ENCODE measurements at places on chromosomes 5 and 9.

DNA sequence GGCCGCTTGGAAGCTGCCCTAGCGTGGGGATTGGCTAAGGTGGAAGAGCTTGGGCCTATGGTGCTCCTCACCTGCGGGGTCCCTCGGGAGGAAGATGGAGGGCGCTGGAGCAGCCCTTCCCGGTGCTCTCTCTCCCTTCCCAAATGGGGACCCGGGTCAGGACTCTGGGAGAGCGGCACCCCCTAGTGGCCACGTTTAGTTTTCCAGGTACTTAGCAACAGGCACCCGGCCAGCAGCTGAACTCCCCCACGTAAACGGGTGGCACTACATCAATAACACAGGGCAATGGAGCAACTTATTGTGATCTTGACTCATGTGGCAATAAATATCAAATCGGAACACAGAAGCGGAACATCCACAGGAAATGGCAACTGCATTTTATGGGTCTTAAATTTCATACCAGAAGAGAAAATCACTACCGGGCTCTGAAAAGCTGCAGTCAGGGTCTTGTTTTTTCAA is 316.6 kb downstream of the AGTPBP1 start:
- DNase-seq = no peak

DNA sequence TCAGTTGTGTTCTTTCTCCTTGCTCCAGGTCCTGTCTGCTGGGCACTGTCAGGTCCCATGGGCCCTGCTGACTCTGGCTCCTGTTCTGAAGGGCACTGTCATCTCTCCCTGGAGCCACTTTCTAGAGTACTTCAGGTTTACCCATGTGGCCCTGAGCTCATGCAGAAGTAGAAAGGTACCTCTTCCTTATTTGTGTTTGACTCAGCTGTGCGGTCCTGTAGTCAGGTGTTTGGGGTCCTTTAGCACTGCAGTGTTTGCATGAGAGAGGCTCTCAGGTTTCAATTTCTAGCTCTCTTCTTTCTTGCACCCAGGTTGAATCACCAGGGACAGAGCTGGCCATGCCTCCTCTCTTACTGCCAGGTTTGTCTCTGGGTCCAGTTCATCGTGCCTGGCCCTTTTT is 71.5 kb downstream of the HSPA4 start:
- no peak for DNase-seq

- DNase-seq = no peak
These were observed 45.4 kb downstream of the DMRT1 start for GRCh38 chr9:886886-887285.

DNA sequence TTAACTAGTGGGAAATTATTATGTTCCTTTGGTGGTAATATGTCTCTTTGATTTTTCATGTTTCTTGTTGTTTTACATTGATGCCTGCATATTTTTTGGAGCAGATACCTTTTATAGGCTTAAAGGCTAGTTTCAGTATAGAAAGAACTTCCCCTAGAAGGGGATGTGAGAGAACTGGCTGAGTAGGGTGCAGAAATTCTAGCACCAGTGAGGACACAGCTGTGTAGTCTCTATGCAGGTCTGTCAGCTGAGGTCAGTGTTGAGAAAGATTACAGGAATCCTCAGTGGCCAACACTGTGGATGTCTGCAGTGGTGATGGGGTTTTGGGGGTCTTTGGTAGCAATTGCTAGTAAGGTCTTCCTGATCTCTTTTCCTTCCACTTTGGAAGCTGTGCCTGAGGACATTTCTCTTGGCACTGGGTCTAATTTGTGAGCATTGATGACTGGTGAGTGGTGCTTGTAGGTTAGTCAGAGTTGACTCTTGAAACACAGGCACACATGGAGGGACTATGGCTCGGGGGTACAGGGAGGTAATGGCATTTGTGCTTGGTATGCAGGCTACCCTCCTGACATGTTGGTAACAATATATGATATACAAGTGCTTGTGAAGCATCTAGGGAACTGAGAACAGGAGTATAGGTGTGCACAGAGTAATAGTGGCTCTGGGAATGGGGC is 221.4 kb downstream of the SPATA31D1 start:
- no peak for DNase-seq

DNA sequence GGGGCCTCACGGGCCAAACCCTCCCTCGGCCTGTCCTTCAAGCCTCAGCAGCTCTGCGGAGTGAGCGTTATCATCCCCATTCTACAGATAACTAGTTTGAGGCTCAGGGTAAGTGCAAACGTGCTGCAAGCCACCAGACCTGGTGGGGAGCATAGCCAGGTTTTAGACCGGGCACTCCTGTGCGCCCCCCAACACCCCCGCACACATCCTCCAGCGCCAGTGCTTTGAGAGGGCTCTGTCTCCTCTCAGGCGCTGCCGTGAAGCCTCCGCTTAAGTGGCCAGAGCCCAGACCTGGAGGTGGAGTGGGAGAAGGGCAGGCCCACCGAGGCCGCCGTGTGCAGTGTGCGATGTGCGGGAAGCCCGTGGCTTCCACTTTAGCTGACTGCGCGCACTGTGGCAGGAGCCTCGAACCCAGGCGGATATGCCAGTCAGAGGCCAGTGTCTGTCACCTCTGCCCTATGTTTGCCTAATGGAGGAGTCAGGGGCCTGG is 1.6 kb upstream of the MGAT1 start:
- no peak for DNase-seq

DNA sequence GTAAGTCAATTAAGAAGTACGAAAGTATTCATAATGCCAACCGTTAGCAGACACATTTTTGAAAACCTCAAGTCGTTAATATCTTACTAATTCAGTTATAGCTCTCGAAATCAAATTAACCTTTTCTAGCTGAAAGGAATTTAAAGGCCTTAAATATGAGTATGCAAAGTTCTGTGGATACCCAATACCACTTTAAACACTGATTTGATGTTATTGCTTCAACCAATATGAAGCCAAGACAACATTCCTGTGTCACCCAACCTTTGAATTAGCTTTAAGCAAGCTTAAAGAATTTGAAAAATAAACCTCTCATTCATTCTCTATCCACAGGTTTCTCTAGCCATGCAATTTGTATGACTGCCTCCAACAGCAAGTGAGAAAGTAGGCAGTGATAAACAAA is 204.5 kb downstream of the MCTP1 start:
- no peak for DNase-seq

DNA sequence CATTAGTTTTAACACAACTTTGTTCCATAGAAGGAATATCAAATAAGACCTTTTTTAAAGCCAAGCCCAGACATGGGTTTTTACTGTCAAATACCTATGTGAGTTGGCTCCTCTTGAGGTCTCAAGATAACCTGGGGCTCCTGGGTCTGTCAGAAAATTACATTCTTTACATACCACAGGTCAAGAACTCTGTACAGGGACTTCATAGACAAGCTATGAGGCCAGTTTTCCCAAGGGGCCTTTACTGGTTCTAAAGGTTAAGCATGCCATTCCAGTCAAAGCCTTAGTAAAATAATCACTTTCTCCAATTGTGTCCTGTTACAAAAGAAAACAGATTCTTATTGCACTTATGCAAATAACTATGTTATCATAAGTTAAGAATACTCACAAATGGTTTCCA is 15.5 kb upstream of the SMC2 start:
- no peak for DNase-seq

- peak; percentile 17 for DNase-seq
These were observed 14.9 kb upstream of the FGFR4 start for GRCh38 chr5:177071666-177072385.

GRCh38 chr9:116479056-116479544 is 208.0 kb upstream of the TRIM32 start:
- no peak for DNase-seq

GRCh38 chr5:176394881-176395675 is 6.5 kb downstream of the HIGD2A start:
- DNase-seq = no peak

DNA sequence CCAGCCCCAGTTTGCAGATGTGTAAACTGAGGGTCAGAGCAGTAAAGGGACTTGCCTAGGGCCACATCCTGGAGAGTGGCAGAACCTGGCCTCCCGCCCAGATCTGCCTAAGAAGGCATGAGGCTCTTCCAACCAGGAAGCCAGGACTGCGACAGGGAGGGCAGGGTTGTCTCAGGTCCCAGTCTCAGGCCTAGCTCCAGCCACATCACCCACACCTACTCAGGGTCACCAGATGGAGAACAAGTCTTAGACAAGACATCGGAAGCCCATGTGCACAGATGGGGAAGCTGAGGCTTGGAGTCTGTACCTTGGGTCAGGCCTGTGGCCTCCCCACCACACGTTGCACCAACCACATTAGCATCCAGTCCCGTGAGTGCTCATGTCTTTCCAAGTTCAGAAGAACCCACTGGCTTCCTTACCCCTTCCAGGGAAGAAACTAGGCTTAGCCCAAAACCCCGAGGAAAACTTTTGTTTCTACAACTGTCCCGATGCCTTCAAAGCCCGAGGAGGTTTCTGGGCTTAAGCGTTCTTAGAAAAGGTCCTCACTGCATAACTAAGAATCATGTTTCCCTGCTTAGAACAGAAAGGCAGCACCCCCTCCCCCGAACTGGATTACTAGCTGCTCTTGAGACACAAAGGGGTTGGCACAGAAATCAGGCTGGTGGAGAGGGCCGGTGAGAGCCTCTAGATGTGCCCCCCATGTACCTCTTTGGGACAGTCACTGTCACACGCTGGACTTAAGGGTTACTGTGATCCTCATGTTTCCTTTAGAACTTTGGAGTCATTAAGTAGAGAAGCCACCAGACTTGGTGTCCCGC is 2.2 kb downstream of the FAM78A start:
- no peak for DNase-seq

DNA sequence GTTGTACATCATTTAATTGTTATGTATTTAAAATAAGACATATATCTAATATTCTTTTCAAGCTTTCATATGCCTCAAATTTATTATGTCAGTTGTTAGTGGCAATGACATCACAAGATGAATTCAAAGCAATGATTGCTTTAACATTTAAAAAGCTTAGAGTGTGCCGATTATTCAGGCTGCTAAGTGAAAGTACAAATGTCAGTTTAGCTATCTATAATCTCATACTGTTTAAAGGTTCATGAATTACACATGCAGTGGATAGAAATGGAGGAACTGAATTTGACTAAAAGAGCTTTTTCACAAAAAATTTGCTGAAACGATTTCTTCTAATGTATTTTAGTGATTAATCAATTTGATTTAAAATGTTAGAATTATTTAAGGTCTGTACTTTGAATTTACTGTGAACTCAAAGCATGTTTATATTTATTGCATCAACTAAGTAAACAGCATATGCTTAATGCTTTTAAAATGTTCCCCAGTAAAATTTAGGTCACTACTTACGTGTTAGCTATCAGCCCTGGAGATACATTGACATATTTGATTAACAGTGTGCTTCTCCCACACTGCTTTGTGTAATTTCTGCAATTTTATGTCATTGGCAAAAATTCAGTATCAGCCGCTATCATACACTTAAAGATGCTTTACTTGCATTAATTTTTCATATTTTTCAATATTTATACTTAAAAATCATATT is 334.9 kb downstream of the PARP8 start:
- no peak for DNase-seq

- no peak for DNase-seq
These were observed 201.3 kb downstream of the HSPA4 start for GRCh38 chr5:133253070-133253469.

DNA sequence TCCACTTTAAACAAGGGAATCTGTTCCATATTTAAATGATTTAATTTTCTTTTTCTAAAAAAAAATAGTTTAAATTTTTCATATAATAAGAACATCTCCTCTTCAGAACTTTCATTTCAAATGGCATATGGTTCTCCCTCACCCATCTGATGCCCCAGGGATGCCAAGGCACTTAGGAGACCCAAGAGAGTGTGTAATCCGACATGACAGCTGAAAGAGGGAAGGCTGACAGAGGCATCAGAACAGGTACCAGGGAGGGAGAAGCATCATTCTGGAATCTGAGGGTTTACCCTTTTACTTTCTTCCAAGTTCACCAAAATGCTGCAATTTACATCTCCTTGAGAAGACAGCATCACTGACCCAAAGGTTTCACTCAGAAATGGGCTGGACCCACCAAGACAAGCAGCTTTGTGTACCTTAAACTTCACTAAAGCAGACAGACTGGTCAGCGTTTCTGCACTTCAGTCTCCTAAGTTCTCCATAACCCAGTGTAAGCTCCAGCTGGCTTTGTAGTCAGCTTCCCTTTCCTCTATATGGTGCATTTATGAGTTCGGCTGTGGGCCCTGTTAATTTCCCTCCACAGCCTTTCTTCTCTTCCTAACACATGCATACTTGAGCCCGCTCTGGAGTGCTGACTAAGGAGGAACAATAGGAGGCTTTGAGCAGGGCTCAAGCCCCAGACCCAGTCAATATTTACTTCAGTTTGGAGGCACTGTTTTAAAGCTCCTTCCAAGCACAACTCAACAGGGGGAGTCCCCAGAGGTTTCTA is 17.7 kb downstream of the EFNA5 start:
- no peak for DNase-seq

DNA sequence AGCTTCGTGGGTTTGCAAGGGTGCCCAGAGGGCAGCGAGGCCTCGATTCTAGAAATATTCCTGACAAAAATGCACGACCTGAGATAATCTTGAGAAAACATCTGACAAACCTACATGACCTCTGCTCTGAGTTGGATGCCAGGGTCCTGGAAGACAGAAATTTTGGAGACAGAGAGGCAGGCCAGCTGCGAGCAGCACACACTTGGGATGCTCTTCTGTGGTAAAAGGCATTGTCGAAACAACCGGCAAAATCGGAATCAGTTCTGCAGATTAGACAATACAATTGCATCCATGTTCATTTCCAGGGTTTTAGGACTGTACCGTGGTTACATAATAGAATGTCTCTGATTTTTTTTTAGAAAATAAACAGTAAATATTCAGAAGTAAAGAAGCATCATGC is 74.2 kb downstream of the GADD45G start:
- no peak for DNase-seq

DNA sequence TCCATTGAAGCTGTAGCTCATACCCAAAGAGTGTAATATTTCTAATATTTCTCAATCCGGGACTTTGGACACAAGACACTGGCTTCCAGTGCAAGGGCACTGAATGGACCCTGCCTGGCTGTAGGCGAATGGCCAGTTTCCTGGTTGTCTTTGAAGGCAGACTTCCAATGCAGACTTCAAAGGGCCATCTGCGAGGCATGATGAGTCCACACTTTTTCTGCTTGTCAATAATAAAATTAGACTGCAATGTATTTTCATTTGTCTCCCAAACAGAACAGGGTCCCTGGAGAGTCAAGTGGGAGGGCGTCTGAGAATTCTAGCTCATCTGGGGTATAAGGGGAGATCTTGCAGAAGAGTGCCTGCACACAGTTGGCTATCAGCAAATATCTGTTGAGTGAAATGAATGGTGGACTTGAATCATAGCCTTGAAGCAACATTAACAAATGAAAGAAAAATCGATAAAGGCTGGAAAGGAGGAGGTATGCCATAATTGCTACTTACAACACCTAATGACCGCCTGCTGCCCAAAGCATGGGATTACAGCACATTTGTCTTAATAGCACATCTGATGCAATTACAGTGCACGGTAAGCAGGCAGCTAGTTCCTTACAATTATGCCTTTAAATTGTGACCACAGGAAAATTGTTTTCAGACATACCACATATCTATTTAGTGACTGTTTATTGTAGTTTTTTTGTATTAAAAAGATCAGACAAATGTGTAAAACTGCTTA is 137.5 kb downstream of the ARHGEF28 start:
- no peak for DNase-seq

Measured in stimulated activated CD8-positive, alpha-beta memory T cell treated with anti-CD3 and anti-CD28 coated beads, Interleukin-2, amount 100 ng/mL, for 1 hour (primary cell).